Caki2 (cell line): ENCODE measurements at places on chromosomes 1 and 21. TPM values are rescaled to one million over a fixed set of nuclear protein-coding genes. Genes with fewer than 3 reads are reported as not detected.

UHMK1 gene
- 25.3 and 33.6 TPM in 2 replicates for total RNA-seq

MFSD2A gene
- total RNA-seq = 5.7 and 6.6 TPM in 2 replicates

KRTAP10-8 gene
- total RNA-seq = not detected in 2 replicates

OBSCN gene
- 16.7 and 31.5 TPM in 2 replicates for total RNA-seq

CFHR4 gene
- not detected in 2 replicates for total RNA-seq

ZFP69B gene
- total RNA-seq = 1.1 and 2.3 TPM in 2 replicates

PRDX1 gene
- total RNA-seq = 3,864 and 4,011 TPM in 2 replicates

C1QB gene
- not detected in 2 replicates for total RNA-seq

CD101 gene
- total RNA-seq = 0.30 TPM in 1 of 2 replicates, not detected in the other

CRNN gene
- total RNA-seq = not detected in 2 replicates

KRTAP21-2 gene
- not detected in 2 replicates for total RNA-seq

TNFRSF25 gene
- total RNA-seq = 1.8 and 4.3 TPM in 2 replicates

MROH9 gene
- total RNA-seq = not detected in 2 replicates

GRCh38 chr1:93522721-93523120 lies 74.8 kb downstream of the FNBP1L start:
- no peak for DNase-seq

DNA sequence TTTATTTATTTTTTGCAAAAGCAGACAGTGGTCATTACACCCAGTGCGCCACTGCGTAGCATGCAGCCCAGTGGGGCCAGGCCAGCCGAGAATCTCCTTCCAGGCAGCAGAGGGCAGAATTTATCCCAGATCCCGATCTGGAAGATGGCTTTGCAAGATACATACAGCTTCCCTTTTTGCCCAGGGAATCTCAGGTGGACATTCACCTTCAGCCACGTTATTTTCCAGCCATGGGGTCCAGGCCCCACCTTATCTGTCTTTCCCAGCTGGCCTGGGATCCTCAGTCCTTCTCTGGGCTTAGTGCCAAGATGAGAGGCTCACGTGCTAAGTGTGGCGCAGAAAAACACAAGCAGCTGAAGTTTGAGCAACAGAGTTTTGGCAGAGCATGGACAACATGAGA lies 123.6 kb downstream of the AJAP1 start:
- DNase-seq = no peak

DNA sequence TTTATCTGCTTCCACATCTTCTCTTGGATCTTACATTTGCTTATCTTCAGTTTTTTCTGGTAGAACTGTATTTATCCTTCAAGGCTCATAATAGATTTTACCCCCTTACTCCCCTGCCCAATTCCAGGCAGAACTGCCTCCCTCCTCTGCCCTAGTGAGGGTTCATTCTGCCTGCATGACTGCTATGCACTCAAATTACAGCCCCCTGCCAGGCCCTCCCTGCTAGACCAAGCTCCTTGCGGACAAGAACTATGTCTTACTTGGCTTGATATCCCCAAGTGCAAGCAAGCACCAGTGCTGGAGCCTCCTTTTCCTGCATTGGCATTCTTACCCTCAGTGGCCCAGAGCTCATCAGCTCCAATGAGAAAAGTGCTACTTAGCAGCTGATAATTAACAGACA lies 18.1 kb downstream of the MAPKAPK2 start:
- DNase-seq = no peak

DNA sequence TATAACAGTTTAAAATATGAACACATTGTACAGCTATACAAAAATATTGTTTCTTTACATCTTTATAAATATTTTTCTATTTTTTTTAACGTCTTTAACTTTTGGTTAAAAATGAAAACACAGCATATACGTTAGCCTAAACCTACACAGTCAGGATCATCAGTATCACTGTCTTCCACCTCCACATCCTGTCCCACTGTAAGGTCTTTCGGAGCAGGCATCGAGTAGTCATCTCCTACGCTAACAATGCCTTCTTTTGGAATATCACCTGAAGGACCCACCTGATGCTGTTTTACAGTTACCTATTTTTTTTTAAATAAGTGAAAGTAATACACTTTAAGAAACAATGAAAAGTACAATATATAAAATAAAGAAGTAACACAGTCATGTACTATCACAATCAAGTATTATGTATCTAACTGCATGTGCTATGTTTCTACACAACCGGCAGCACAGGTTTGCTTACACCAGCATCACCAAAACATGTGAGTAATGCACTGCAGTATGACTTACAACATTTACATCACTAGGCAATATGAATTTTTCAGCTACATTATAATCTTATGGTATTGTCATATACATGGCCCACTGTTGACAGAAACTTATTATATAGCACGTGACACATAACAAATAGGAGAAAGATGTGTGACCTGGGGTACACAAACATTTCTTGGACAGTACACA lies 254.4 kb downstream of the AKT3 start:
- DNase-seq = no peak

GRCh38 chr1:160575112-160575664 lies 4.1 kb downstream of the CD84 start:
- no peak for DNase-seq

GRCh38 chr1:199551967-199552565 lies 475.4 kb upstream of the NR5A2 start:
- peak; percentile 67 for DNase-seq

DNA sequence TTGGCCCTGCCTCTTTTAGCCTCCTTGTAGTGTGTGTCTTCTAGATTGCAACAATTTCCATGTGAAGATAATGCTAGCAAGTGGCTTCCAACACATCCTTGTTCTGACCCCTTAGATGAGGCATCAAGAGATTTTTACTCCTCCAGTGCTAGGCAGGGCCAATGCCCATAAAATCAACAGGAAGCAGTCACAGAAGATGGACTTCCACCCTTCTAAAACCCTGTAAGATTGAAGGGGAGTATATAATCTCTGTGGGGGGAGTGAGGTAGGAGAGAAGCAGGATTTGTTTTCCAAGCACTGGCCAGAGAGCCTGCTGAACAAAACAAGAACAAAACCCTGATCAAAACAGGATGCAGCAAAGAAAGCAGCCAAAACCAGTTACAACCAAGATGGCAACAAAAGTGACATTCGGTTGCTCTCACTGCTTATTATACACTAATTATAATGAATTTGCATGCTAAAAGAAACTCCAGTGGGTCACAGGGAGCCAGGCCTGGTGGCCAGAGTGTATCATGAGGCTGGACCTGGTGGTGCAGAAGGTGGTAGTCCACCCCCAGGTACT lies 12.1 kb downstream of the GON4L start:
- DNase-seq = no peak

DNA sequence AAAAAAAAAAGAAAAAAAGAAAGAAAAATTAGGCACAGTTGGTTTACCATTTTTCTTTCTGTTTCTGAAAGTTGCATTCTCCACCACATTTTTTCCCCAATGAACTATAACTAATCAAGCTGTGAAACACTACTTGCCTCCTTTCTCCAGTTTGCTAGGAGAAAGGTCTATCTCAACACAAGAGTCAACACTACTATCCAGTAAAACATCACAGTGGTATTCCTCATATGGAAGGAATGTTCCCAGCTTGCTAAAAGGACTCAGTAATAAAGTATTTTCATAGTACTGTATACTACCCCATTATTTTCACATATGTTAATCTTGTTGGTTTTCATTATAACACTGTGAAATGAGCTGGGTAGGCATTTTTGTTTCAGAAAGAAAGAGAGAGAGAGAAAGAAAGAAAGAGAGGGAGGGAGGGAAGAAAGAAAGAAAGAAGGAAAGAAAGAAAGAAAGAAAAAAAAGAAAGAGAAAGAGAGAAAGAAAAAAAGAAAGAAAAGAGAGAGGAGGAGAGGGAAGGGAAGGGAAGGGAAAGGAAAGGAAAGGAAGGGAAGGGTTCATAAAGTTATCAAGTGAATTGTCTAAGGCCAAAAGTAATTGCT lies 7.9 kb downstream of the PTGER3 start:
- DNase-seq = no peak

DNA sequence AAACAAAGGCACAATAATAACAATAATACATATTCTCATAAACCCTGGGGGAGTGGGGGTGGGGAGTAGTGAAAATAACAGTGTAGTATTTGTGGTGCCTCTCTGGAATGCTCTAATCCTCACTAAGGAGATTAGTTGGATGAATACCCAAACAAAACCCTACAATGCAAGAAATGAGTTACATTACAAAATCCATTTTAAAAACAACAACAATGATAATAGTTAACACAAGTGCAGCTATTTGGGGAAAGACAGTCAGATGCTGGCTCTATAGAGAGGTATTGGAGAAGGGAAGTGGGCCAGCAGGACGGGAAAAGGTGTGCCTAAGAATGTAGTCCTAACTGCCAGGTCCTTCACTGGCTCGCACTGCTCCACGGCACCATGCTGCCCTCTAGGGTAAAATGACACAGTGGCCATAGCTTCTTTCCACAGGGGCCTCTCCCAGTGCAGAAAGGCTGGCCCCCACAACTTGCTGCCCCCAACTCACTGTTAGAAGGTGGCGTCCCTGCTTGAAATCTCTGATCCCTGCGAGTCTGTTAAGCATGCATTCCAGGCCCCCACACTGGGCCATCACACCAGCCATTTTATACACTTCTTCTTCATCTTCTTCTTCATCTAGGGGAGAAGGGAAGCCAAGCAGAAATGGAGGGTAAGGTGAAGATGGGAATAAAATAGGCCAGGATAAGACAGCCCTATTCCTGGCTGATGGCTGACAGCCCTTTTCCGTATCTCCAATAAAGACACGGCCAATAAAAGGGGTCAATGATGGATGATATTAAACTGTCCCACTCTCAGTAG lies 113.8 kb downstream of the UBR4 start:
- peak; percentile 41 for DNase-seq

DNA sequence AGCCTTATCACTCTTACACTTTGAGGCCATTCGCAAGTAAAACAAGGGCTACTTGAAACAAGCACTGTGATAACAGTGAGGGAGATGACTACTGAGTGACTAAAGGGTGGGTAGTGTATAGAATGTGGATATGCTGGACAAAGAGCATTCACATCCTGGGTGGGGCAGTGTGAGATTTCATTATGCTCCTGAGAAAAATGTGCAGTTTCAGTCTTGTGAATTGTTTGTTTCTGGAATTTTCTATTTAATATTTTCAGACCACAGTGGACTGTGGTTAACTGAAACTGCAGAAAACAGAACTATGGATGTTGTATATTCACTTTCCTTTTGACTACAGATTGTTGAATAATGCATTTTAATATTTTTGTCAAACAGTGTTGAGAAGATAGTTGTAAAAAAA lies 25.1 kb upstream of the B3GALT2 start:
- peak; percentile 10 for DNase-seq

DNA sequence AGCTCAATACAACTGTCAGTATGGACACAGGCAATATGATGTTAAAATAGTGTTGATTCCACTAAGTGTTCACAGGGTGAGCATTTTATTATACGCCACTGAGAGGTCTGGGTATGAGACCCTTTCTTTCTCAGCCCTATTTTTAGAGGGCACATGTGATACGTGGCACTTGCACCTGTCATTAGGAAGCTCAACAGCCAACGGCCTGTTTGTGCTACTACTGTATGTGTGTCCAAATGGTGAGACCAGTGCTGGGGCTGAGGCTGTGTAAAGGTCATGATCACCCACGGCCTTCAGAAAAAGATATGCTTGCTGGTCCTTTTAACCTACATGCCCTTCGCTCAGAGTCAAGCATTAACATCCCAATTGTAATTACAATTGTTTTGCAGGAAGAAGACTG lies 176.2 kb downstream of the DUSP10 start:
- no peak for DNase-seq

GRCh38 chr1:10250663-10251062 lies 40.3 kb downstream of the KIF1B start:
- peak; percentile 19 for DNase-seq

- no peak for DNase-seq
These were observed 59.6 kb upstream of the ACTRT2 start for GRCh38 chr1:2961661-2962060.

DNA sequence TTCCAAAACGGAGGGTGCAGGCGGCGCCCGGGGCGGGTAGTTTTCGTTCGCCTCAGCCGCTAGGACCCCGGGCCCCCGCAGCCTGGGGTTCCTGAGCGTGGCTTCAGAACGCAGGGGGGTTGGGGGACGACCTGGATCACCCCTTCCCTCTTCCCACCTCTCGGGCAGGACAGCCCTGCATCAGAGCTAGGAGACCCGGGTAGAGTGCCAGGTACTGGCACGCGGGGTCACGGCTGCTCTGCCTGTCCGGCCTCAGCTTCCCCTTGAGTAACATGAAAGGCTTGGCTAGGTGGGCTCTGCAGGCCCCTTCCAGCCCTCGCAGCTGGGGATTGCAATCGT lies 484 bp downstream of the DFFB start:
- DNase-seq = peak; percentile 2

- DNase-seq = no peak
These were observed 12.4 kb upstream of the SCAF4 start for GRCh38 chr21:31744182-31744800.

DNA sequence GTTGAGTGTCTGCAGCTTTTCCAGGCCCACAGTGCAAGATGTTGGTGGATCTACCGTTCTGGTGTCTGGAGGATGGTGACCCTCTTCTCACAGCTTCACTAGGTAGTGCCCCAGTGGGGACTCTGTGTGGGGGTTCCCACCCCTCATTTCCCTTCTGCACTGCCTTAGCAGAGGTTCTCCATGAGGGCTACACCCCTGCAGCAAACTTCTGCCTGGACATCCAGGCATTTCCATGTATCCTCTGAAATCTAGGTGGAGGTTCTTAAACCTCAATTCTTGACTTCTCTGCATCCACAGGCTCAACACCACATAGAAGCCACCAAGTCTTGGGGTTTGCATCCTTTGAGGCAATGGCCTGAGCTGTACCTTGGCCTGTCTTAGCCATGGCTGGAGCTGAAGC lies 14.3 kb upstream of the DNM3 start:
- DNase-seq = no peak

DNA sequence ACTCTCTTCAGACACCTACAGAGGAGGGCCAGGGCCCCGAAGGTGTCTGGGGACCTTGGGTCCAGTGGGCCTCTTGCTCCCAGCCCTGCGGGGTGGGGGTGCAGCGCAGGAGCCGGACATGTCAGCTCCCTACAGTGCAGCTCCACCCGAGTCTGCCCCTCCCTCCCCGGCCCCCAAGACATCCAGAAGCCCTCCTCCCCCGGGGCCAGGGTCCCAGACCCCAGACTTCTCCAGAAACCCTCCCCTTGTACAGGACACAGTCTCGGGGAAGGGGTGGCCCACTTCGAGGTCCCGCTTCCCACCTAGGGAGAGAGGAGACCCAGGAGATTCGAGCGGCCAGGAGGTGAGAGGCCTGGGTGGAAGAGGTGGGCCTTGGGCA lies 3.7 kb downstream of the ADAMTSL4 start:
- no peak for DNase-seq

- DNase-seq = no peak
These were observed 518.9 kb downstream of the BRINP3 start for GRCh38 chr1:189958756-189959155.

GRCh38 chr1:45879885-45880598 lies 76.6 kb downstream of the MAST2 start:
- DNase-seq = no peak

GRCh38 chr1:158289811-158290210 lies at the start of gene CD1C:
CD1C (plus strand) TSS chr1:158289923; CDS start chr1:158290065, 142 bp downstream.
- no peak for DNase-seq

DNA sequence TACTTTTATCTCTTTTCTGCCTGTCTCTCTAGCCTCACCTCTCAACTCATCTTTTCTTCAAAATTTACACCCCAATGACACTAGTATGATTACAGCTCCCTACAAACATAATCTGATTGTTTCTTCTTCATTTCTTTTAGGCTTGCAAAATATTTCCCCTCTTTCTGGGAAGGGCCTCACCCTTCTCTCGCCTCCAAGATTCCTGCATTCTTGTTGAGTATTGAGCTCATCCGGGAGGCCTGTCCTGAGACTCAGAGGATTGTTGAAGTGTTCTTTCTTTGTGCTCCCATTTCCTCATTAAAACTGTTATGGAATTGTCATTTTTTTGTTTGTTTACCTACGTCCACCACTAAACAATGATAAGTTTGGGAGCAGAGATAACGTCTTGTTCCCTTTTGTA lies 99.1 kb upstream of the CHRM3 start:
- no peak for DNase-seq
